Brain microvascular endothelial cell (primary cell): ENCODE measurements at places on chromosomes 5 and 9.

GRCh38 chr5:62418462-62419076 is 6.0 kb downstream of the IPO11 start:
- no peak for DNase-seq

GRCh38 chr9:2110036-2110435 is 94.9 kb downstream of the SMARCA2 start:
- DNase-seq = no peak

DNA sequence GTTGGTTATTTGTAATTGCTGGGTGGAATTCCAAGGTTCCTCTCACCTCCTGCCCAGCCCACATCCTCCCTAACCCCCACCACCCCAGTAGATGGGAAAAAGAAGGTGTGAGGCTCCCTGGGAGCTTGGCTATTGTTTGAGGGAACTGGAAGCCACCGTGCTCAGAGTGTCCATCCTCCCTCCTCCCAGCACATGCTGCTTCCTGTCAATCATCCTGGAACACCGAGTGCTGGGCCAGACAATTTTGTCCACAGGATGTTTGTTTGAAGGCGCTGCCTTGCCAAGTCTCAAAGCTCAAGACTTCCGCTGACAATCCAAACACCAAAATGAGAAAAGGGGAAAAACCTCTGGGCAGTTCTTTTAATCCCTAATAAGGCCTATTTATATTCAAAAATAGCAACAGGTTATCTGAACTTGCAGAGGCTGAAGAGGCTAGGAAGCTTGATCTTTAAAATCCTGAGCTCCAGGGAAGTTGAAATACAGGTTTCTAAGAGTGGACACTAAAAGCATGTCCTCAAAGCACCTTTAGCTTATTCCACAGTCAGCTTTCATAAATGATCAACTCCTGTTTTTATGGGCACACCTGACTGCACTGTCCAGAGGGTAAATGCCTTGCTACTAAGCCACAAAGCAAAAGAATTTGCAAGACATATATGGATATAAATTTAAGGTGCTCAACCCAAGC is 286.7 kb downstream of the NFIB start:
- DNase-seq = no peak

GRCh38 chr9:98516897-98517503 is 191.7 kb downstream of the GABBR2 start:
- DNase-seq = no peak

- no peak for DNase-seq
Observed at GRCh38 chr9:9598723-9599122, 1014.1 kb downstream of the PTPRD start.
